ENCODE measurements at places on chromosomes 6 and 20. TPM values are rescaled to one million over a fixed set of nuclear protein-coding genes. Genes with fewer than 3 reads are reported as not detected.
A peak's percentile ranks its signal among the peaks of the same experiment; 100 is the strongest.

DNA sequence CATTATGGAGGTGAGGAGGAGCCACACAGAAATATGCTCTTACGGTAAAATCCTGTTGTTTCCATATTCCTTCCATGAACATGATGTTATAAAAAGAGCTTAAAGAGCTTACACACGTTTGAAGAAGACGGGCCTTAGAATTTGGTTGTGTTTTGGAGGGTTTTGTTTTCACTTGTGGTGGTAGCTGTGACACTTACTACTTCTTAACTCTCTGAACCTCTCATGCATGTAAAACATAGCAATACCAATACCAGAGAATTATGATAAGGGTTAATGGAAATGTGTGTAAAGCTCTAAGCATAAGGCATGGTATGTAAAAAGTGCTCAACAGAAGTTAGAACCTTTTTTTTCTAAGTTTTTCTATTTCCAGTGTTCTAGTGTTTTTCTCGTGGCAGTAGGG lies 256.1 kb upstream of the KCNQ5 start:
- no peak for DNase-seq

DNA sequence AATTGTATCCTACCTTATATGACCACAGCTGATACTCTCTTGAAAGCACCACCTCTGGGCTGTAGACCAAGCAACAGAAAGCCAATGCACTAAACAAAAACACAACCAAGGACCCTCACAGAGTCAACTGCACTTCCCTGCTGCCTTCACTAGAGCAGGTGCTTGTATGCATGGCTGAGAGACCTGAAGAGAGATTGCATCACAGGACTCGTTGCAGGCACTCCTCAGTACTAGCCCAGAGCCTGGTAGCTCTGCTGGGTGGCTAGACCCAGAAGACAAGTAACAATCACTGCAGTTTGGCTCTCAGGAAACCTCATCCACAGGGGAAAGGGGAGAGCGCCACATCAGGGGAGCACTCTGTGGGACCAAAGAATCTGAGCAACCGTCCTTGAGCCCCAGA lies 521.6 kb upstream of the IMPG1 start:
- DNase-seq: no peak

DNA sequence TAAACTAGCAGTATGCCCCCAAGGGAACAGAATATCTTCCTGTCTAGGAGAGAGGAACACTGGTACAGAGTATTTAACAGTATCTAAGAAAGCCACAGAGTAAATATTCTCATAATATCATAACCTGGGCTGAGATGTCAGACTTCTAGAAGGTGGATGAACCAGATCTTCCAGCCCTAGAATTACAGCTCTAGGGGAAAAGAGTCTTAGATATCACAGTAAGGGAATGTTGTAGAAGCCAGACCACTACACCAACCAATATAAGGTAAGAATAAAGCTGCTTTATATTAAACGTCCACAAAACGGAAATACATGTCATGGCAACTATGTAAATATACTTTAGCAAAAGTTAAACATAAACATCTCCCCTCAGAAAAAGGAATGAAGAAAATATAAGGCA lies 12.4 kb downstream of the SERINC1 start:
- DNase-seq: no peak

DNA sequence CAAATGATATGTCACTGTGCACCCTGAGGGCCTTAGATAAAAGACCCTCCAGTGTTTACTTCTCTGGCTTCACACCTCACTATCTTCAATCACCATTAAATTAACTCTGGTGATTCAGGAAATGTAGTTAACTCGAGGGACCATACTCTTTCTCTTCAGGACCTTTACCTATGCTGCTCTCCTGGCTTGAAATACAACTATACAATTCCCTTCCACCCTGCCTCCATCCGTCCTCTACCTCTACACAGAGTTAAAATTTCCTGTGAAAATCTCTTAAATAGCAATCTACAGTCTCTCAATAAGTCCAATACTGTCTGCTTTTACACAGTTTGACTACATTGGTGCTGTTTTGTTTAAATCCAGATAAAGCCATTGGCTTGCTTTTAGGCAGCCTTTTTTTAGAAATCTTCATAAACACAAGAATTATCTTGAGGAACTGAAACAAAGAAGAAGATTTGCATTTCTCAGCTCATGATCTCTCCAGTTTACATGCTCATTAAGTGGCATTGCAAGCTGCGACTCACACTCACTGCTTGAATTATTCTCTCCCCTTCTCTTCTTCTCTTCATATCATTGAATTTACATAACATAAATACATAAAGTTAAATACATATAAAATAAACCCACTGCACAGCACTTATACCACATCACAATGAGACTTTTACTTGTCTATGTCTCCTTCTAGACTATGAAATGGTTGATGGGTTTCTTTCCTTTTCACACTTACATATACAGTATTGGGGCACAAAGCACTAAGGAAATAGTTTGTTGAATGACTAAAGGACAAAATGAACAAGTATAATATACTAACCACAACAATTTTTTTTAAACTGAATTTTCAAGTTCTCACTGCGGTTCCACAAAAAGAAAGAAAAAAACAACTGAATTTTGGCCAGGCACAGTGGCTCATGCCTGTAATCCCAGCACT lies 239.0 kb upstream of the KCNQ5 start:
- no peak for DNase-seq

DNA sequence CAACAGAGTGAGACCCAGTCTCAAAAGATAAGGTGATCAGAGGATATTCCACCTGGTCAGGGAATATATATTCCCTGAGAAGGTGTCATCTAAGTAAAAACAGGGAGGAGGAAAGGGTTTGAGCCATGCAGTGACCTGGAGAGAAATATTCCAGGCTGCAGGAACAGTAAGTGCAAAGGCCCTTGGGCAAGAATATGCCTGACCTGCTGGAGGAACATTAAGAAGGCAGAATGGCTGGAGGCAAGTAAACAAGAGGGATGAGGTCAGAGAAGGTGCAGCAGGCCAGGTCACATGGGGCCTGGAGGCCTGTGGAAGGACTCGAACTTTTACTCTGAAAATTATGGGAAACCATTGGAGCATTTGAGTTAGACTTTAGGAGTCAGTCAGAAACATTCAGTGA lies 6.7 kb downstream of the DEF6 start:
- DNase-seq: no peak

GRCh38 chr20:21202259-21202658 lies 76.4 kb downstream of the KIZ start:
- no peak for DNase-seq

DNA sequence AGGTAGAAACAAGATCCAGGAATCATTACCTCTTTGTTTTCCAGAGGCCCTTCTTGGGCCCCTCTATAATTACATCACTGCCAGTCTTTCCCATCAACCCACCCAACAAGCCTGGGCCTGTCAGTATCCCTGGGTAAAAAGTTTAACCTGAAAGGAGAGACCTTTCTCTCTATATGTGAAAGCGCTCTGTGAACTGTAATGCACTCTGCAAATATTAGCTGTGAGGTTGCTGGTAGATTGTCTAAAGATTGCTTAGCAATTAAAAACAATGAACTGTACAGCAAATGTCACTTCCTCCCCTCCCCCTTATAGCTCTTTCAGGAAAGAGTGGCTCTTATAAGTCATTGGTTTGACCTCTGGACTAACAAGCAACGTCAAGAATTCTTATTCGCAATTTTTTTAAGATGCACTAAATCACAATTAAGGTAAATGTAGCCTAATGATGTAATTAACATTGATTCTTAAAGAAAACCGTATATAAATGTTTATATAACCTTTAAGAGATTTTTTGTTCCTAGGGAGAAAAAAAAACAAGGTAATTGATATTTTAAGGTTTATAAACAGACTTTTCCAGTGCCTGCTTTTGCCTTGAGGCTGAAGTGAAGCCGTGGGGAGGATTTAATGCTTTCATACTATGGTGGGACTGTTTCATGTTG lies 18.4 kb downstream of the ECT2L start:
- no peak for DNase-seq

- DNase-seq: no peak
These were observed 57.4 kb downstream of the EZR start for GRCh38 chr6:158761746-158762145.

Gene LRRN4
- 16.9 TPM for polyA plus RNA-seq

Gene CFB
- polyA plus RNA-seq: 6.5 TPM

DNA sequence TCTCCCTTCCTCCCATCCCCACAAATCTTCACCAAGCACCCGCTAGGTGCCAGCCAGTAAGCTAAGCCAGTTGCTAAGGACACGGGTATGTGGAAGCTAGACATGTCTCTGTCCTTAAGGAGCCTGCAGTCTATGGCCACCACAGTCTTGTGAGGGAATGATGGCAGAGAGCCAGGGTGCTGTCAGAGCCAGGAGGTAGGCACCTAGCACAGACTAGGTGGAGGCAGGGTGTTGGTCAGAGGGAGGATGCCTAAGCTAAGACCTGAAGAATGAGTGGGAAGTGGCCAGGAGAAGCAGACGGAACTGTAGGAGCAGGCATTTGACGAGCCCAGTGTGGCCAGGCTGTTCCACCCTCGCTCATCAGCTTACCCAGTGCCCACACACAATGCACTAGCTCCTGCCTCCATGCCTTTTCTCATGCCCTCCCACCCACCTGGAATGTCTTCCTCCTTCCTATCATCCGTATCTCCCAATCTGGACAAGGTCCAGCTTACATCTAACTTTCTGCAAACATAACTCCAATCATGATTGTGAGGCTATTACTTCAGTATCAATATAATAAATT lies 125.6 kb downstream of the FOXC1 start:
- no peak for DNase-seq

Gene LINC00237
- polyA plus RNA-seq: not detected

Gene CDKN1A
- polyA plus RNA-seq: 11.1 TPM

Gene SIRPB1
- 1.5 TPM for polyA plus RNA-seq

DNA sequence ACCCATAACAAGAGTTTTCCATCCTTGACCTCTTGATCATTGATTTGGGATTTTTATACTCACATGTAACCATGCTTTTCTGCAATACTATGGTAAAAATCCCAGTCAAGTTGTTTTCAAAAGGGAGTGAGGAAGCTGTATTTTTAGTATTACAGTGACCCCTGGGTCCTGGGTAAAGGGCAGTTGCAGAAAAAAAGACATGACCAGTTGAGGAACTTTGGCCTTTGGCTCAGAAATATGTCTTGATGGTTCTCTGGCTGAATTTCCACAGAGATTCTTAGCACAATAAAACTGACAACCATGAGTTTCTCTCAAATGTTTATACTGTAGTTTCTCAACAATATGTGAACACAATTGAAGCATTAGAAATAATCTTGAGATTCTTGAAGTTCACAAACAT lies 28.6 kb upstream of the PRL start:
- DNase-seq: peak; percentile 38

DNA sequence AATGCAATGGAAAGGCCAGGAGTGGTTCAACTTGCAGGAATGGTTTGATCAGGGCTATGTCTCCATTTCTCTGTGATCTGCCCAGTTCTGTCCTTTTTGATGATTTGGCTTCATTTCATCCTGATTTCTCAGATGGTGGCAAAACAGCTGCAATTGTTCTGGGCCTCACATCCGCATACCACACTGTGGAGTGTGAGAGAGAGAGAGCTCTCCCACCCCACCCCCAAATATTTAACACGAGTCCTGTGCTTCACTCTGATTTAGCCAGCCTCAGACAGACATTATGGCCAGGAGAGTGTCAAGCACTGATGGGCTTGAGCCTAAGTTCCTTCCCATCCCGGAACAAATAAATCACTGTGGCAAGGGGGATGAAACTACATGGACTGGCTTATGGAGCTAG lies 284.6 kb downstream of the CDC5L start:
- DNase-seq: no peak

Gene FAM209B
- not detected for polyA plus RNA-seq

Gene SIRPD
- not detected for polyA plus RNA-seq

Gene TOMM6
- 225 TPM for polyA plus RNA-seq

Gene SLCO4A1
- 4.4 TPM for polyA plus RNA-seq

DNA sequence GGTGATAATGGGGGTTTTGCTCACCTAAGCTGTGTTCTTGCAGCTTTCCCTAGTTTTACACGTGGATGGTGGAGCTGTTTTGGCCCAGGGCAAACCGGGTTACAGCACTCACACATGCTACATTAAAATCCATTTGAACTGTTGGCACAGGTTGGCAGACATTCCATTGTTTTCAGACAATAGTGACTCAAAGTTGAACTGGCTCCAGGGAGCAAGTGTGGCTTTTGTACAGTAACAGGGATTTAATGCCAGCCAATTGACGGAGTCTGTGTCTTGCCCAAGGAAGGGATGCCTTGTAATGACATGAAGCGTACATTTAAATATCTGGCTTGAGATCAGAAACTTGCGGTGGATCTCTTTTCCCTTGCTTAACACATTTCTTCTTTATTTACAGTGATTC lies 183.1 kb downstream of the DTNBP1 start:
- DNase-seq: no peak

- no peak for DNase-seq
These were observed 109.7 kb downstream of the VEGFA start for GRCh38 chr6:43879722-43880121.

Gene CPXM1
- 281 TPM for polyA plus RNA-seq

Gene GPX6
- not detected for polyA plus RNA-seq

- no peak for DNase-seq
These were observed 68.6 kb downstream of the SGK1 start for GRCh38 chr6:134249239-134249758.

- DNase-seq: no peak
These were observed 186.8 kb downstream of the UBE3D start for GRCh38 chr6:82878812-82879211.

GRCh38 chr6:30834646-30835045 lies 49.7 kb upstream of the DDR1 start:
- no peak for DNase-seq

GRCh38 chr6:26550250-26550993 lies 12.3 kb downstream of the HMGN4 start:
- peak; percentile 67 for DNase-seq

Gene CD83
- 12.7 TPM for polyA plus RNA-seq

Gene GPX5
- not detected for polyA plus RNA-seq

Gene SCGN
- 0.22 TPM for polyA plus RNA-seq

- DNase-seq: no peak
These were observed 1.2 kb upstream of the NTSR1 start for GRCh38 chr20:62707276-62707920.

DNA sequence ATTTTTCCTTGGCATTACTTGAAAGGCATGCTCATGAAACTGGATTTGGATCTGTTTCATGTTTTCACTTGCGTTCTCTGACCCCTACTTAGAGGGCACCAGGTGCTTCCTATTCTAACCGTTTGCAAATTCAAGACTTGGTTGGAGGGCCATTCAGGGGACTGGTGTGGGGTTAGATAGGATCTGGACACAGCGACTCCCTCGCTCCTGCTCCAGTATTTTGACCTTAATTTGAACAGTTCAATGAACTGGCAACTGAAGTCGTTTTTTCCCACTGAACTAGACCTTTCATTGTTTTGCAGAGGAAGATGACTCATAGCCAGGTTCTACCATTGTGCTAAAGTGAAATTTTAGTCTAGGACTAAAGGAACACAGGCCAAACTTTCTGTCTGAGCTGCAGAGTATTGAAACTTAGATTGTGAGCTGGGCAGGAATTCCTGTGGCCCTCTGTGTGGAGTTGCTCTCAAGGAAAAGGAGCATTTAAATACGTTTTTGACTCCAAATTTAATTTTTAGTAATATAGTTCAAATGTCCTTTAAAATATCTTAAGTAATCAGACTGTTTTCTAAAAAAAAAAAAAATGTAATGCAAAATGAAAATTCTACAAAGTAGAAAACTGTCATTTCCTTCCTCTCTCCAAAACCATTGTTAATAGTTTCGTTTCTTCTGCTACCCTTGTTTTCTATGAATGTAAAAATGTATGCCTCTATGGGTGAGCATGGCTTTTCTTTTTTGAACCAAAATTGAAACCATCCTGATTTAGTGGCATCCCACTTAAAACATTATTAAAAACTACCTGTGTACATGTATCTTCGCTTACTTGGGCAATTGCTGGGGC lies 64.8 kb downstream of the UTRN start:
- DNase-seq: peak; percentile 44

Gene TREM1
- 0.09 TPM for polyA plus RNA-seq

Gene HCRTR2
- not detected for polyA plus RNA-seq

Gene COL20A1
- 1.1 TPM for polyA plus RNA-seq

GRCh38 chr20:31593221-31594001 lies 11.7 kb upstream of the ID1 start:
- no peak for DNase-seq

All from renal pelvis (tissue), 12 donors.